ENCODE measurements at places on chromosomes 5 and 9.

DNA sequence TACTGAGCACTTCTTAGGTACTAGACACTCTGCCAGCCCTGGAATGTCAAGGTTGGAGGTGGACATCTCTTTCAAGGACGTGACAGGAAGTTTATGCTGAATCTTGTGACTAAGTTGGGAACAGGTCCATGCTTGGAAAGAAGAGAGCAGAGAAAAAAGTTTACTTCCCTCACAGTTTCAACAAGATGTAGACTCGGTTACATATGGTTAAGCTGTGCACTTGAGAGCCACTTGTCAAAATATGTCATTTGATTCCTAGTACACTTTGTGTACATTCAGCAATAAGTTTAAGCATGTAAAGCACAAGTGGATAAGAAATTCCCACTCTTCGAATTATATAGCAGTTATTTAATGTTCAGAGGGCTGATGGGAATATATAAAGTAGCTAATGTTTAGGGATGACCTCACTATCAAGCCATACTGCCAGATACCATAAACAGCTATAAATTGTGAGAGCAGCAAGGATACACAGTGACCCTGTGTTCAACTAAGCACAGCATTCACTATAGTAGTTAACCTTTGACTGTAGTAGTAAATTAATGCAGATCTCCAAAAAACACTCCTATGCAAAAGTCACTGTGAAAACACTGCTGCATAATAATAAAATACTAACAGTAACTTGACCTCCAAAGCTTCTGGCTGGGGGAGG is 1944.6 kb upstream of the WWC1 start:
- no peak for DNase-seq

- no peak for DNase-seq
Observed at GRCh38 chr5:86689103-86689729, 71.5 kb downstream of the COX7C start.

DNA sequence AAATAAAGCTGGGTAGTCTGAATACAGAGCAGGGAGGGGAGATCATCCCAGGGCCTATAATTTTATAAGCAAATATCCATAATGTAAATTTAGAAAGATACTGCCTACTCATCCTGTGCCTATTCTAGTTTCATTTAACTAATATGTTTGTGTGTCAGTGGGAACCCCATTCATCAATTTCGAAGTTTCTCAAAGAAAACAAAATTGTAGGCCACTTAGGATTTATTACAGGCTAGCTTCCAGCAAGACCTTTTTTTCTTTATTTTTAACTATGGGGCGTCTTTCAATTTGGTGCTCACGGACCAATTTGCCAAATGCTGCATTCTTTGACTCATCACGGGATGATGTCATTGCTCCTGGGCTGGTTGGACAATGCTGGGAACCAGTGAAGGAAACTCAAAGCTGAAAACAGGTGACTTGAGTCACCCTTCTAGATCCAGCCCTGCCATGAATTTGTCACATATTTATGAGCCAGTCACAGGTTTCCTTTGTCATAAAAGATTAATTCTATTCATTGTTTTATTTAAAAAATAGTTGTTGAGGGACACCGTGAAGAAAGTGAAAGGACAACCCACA is 13.4 kb downstream of the PCSK5 start:
- no peak for DNase-seq

DNA sequence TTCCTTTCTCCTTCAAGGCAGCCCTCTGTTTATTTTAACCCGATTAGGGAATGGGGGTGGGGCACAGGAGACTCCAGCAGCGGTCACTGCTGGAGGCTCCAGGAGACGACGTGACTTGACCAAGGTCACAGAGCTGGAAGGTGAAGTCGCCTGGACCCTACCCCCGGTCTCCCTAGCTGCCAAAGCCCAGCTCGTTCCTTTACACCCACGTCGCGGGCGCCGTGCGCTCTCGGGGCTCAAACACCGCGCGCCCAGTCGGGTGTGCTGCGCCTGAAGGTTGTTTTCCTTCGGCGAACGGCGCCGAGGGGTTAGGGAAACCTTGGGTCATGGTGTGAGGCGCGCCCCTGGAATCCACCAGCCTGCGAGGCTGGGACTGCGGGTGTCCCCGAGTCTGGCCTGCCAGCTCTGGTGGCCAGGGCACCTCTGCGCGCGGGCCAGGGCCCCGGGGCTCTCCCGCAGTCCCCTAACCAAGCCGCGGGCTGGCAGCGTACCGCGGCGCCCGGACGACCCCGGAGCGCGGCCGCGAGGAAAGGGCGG is 747 bp upstream of the UNC5A start:
- no peak for DNase-seq

DNA sequence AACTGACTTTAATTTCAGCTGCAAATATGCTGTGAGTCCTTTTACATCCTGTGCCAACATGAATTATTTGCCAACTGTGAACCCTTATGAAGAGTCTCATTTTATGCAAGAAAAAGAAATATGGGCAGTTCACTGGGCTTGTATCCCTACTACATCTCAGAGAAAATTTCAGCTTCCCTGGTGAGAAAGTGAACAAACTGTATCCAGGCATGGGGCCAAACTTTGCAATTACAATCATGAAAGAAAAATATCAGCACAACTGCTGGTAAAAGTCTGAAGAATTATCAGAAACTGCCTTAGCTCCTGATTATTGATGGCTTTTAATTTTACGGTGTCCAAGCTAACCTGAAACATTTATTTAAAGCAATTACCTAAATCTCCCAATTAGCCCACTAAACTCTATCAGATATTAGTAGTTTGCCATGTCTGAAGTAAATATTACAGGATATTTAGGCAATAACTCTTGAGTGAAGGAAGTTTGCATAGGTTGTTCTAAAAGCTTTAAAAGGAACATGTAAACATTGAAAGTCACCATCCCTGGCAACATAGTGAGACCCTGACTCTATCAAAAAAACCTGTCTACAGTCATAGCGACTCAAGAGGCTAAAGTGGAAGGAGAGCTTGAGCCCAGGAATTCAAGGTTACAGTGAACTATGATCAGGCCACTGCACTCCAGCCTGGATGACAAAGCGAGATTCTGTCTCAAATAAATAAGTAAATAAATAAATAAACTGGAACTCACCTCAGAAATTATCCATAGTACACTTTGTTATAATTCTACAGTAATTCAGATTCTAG is 83.9 kb upstream of the HCN1 start:
- DNase-seq = no peak

DNA sequence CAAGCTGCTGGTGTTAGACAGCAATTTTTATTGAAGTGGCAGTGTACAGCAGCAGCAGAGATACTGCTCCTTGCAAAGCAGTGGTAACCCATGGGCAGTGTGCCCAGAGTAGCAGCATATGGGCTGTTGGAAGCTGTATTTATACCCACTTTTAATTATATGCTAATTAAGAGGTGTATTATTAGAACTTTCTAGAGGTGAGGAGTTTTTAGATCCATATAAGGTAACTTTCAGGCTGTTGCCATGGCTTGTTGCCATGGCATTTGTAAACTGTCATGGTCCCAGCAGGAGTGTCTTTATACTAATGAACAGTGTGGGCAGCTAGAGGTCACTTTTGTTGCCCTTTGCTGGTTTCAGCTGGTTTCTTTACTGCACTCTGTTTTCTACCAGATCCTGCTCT is 3.7 kb upstream of the PJA2 start:
- DNase-seq = peak; percentile 41

DNA sequence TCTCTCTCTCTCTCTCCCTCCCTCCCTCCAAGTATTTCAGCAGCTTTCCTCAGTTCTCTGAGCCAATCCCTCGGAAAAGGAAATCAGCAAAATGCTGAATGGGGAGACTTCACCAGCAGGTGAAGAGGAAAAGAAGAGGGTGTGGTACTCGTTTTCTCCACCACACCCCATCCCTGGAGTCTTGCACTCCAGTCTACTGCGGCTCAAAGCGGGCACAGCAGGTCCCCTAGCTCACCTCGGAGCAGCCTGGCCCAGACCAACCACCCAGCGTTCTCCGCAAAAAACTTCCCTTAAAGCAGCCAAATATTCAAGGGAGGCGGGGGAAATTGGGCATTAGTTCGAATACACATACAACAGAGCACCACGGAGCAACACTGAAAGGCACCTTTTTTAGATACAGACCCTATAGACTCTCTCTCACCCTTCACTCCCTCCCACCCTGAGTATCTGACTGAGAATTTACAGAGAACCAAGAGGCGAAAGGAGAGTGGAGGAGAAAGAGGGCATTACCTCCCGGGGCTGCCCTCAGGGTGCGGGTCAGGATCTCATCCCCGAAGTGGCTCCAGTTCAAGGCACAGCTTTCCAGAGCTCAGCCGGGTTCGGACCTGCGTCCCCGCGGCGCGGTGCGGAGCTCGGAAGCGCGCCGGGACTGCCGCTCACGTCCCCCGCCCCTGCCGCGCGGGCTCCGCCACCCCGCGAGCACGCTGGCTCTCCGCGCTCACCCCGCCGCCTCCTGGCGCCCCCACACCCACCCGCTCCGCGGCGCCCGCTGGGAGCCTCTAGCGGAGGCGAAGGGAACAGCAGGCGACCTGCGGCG is 1638.5 kb upstream of the C9orf72 start:
- DNase-seq = peak; percentile 90

GRCh38 chr9:2524601-2525000 is 97.0 kb upstream of the VLDLR start:
- DNase-seq = no peak

DNA sequence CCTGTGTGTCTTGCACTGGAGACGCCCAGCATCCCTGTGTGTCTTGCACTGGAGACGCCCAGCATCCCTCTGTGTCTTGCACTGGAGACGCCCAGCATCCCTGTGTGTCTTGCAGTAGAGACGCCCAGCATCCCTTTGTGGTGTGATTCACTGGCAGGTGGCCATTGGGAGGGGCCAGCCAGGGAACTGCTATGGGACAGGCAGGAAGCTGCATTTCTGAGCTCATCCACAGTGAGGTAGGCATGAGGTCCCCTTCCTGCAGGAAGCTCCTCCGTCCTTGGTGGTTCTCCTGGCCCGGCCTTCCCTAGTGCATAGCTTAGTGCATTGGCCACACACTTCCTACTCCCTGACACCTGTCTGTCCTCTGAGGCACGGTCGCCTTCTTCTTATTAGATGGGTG is 43.5 kb downstream of the IRX1 start:
- no peak for DNase-seq

- DNase-seq = peak; percentile 54
Observed at GRCh38 chr5:11903121-11903613, 1.1 kb downstream of the CTNND2 start.

- DNase-seq = no peak
Observed at GRCh38 chr5:172402531-172403188, 51.7 kb downstream of the SH3PXD2B start.

GRCh38 chr5:132268769-132269551 is 11.5 kb downstream of the PDLIM4 start:
- DNase-seq = no peak

DNA sequence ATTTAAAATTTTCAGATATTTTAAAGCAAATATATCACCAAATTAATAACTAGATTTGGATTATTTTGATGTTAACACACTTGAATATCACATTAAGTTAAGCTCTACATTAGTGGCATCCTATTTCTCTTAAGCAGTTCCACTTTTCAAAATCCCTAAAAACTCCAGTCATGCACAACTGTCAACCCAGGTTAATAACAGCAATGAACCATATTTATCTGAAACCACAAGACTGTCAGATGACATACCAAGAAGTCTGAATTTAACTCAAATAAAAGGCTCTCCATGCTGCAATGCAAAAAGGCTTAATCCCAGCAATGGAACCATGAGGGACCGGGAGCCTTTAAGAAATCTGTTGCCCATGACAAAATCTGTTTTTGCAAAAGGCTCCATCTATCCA is 27.5 kb downstream of the FNIP1 start:
- no peak for DNase-seq

- DNase-seq = peak; percentile 65
Observed at GRCh38 chr9:35537913-35538312, 48.0 kb downstream of the RUSC2 start.

DNA sequence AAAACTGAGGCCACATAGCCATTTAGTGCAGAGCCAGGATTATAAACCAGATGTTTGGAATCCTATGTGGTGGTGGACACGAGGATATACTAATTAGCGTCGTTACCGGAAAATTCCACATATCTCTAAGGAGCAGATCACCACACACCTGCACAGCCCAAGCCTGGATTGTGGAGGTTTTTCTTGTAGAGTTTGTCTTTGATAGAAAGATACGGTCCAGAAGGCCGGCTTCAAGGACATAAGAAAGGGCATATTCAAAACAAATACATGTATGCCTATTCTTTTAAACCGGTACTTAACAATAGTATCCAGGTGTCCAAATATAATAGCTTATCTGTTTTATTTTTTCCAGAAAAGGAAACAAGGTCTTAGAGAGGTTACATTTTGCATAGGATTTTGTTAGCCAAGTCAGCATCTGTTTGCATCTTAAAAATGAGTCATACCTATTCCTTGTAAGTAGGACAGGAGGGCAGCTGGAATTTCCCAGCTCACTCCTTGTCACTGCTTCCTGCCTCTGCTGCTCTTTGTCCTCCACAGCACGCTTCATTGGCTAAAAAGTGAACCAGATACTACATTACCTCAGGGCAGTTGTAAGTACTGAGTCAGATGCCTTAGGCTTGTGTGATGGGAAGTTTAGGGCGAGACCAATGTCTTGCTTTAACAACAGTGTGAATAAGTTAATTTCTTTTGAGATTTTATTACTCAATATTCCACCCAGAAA is 3.6 kb downstream of the TMC1 start:
- DNase-seq = peak; percentile 70

- no peak for DNase-seq
Observed at GRCh38 chr5:61701877-61702602, 370.0 kb downstream of the ZSWIM6 start.

- no peak for DNase-seq
Observed at GRCh38 chr5:68479524-68479923, 264.0 kb downstream of the PIK3R1 start.

DNA sequence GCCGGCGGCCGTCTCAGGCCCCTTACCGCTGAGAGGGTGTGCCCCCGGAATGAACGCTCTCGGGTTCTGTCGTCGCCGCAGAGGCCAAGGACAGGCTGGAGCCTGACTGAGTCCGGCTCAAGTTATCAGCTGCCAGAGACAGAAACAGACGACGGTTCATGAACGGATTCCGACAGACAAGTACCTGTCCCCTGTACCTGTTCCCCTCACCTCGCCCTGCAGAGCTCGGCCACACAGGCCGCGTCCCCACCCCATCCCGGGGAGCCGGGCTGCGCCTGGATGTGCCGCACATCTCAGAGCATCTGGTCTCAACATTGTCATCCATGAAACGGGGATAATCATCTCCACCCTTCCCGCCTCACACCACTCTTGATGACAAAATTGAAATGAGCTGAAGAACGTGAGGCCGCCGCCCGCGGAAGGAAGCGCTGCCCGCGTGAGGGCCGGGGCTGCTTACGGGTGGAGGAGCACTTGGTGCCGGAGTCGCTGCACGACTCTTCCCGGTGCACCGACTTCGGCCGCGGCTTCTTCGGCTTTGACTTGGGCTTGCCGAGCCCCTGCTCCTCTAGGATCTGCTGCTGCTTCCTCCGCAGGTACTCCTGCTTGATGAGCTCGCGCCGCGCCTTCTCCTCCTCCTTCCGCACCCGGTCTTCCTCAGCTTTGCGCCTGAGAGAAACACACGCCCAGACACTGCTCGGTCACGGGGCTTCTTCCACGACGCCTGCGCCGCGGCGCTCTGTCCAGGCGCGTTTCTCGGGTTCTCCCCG is 89.2 kb downstream of the CAMSAP1 start:
- DNase-seq = no peak

- no peak for DNase-seq
Observed at GRCh38 chr5:135481387-135481786, 29.2 kb upstream of the TIFAB start.

GRCh38 chr9:31321686-31322085 is 1062.8 kb upstream of the ACO1 start:
- no peak for DNase-seq

Measured in stomach (tissue), 19 donors.